ENCODE measurements at places on chromosomes 3 and 15.

DNA sequence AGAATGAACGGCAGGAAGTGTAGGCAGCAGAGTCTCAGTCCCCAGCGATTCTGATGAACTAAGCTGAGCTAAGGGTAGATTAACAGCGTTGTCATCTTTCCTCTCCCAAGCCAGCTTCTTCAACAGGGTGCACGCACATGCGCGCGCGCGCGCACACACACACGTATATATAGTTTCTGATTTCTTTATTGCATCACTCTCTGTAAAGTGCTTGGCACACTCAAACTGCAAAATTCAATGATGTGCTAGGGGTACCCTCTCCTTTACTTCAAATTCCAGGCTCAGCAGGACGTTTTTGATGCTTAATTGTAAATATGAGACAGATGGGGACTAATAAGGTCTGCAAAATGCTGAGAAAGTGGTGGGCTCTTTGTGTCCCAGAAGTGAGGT is 26.1 kb upstream of the VPS8 start:
- no peak for DNase-seq

DNA sequence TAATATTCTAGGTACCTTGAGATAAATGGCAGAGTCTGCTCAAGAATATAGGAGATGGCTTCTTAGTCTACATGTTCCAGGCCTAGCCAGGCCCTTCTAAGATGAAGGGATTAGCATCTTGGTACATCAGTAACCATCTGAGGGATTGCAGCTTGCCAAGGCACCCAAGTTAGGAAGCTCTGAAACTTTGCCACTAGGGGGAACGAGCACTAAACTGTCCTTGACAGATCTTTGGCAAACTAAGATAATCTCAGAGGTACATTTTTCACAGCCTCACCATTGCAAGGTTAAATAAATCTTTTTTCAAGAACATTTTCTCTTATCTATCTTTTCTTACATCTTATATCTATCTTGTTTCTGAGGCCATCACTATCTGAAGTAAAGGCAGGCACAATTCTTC is 351.2 kb downstream of the RAP2B start:
- no peak for DNase-seq

GRCh38 chr3:77279276-77279675 is 239.4 kb downstream of the ROBO2 start:
- no peak for DNase-seq

DNA sequence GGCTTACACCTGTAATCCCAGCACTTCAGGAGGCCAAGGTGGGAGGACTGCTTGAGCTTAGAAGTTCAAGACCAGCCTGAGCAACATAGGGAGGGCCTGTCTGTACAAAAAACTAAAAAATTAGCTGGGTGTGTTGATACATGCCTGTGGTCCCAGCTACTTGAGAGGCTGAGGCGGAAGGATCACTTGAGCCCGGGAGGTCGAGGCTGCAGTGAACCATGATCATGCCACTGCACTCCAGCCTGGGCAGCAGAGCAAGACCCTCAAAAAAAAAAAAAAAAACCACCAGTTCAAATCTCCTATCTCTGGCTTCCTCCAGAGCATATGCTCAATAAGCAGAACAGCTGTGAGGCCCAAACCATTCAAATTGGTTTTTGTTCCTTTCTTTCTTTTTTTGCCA is 53.4 kb downstream of the ZNF609 start:
- no peak for DNase-seq

GRCh38 chr3:55009372-55009771 is 81.5 kb upstream of the LRTM1 start:
- no peak for DNase-seq

- DNase-seq = no peak
These were observed 10.8 kb downstream of the ATP13A3 start for GRCh38 chr3:194475978-194476377.

DNA sequence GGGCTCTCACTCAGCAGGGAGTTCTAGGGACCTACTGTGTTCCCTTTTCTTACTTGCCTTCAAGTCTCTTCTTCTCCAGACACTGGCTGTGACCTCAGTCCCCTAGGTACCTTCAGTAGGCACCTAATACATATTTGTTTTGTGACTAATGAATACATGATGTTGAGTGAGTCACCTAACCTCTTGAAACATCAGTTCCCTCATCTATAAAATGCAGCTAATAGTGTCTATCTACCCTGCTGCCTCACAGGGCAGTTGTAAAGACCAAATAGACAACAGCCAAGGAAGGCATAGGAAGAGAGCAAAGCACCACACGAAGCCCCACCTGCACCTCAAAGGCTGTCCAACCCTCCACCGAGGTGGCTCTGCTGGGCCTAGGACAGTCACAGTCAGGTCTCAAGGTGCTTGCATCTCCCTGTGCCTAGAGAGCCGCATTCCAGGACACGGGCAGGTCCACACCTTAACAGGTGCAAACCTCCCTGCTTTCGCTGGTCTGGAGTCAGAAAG is 29.1 kb downstream of the DAPK2 start:
- no peak for DNase-seq

DNA sequence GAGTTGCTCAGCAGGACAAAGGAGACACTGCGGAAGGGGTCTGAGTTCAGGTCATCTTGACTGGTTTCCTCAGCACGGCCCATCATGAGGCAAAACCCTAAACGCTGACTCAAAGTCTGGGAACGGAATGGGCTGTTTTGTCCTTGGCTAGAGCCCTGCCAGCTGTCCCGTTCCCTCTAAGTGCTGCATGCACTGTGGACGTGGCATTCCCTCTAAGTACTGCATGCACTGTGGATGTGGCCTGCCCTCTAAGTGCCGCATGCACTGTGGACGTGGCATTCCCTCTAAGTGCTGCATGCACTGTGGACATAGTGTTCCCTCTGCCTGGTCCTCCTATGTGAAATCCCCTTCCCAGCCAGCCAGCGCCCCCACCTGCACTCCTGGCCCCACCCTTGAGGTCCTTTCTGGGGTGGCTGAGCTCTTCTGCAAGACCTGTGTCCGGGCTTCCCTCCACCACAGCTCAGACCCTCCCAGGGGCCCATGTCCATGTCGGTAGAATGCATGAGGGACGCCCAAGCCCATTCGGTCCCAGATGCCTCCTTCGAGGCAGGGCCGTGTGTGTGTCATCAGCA is 36.7 kb downstream of the TM2D3 start:
- DNase-seq = no peak

GRCh38 chr3:151015767-151016477 is 43.4 kb upstream of the CLRN1 start:
- no peak for DNase-seq

- no peak for DNase-seq
These were observed 24.7 kb downstream of the SLC24A1 start for GRCh38 chr15:65646486-65646885.

DNA sequence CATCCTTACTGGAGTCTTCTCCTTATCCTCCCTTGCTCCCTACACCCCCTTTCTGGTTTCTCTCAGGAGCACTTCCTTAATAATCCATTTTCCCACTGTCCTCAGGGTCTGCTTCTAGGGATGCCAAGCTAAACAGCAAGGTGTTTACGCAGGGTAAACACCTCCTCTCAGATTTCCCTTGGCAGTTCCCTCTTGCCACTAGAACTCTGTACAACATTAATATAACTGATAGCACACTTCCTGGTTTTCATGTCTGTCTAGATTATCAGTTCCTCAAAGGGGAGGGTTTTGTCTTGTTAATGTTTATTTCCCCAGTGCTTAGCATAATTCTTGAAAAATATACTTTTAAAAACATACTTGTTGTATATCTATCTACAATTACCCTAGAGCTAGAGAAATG is 118.0 kb upstream of the SLC24A5 start:
- DNase-seq = no peak

Data from NCI-H187 (cell line).